ENCODE measurements at places on chromosomes 4 and X.

DNA sequence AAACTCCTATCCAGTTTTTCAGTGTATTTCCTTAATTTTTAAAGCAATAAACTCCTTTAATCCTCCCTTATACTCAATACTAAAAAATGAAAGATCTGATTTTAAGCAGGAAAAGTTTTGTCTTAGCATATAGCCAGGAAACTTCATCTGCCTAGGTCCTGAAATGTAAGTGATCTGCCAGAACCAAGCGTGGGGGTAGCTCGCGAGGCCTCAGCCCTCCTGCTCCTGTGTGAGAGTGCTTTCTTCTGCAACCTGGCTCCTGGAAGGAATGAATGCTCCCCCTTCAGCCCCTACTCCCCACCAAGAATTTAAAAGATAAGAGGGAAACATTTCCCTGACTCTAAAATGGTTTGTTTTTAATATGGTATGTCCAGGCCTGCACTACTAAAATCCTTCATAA lies 160.1 kb downstream of the CBR4 start:
- DNase-seq = no peak

GRCh38 chr4:9938933-9939332 lies 82.4 kb downstream of the SLC2A9 start:
- DNase-seq = no peak

DNA sequence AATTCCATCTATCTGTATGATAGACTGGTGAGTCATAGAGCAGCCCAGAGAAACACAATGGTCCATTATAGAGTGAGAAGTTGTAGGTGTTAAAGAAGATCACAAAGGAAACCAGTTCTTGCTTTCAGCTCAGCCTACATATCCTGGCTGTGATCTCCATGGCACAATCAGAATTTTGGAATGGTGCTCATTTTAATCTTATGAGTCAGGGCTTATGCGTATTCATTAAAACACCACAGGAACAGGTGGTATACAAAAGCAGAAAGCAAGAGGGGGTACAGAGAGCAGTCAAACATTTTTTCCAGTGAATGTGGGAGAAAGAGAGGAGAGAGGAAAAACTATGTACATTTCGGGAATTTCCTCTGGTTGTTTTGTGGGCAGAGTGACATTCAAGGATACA lies 126.9 kb downstream of the MFAP3L start:
- no peak for DNase-seq

DNA sequence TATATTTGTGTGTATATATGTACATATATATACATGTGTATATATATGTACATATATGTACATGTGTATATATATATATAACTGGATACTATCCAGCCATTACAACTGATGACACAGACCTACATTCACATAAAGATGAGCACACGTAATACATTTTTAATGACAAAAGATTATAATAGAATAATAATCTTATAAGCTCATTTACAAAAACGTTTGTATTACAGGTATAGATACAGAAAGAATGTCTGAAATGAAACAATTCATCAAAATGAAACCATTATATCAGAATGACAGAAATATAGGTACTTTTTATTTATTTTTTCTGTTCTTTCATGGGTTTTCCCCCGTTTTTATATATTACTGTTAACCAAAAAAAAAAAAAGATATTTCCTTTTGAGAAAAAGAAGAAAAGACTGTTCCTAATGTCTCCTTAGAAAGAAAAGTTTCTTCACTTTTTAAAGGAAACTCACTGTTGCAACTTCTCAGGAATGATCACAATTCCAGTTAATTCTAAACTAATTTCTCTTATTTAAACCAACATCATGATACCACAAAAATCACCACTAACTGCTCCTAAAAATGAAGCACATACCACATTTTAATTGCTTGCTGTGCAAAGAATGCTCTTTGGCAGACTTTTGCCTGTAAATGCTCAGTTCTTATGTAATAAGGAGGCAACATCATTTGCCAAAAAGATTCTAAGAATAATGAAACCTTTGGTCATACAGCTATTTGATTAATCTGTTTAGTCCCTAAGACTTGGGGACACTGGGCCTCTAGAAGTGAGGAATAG lies 18.9 kb downstream of the LEF1 start:
- no peak for DNase-seq

DNA sequence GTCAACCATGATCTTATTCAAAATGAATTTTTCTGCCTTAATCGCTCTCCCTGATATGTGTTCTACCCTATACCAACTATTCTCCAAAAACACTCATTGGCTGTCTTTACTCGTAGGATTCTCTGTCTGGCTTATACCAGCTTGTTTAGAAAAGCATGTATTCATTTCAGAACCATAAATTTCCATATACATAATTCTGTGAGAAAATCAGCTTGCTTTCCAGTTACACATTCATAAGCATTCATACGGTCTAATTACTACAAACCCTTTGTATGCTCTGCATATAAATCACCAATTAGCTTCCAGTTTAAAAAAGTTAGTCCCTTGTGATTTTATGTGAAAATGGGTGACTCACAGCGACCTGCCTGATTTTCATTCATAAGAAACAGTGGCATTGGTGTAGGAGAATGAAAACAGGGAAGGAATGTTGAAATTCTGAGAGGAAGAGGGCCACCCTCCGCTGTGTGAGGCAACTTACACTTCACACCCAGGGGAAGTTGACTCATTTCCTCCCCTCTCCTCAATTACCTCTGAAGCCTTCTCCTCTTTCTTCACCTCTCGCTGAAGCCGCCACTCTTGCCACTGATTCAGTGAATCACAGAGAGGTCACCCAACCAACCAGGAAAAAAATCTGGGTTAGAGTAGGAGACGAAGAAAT lies 63.3 kb downstream of the MEPE start:
- DNase-seq = no peak

DNA sequence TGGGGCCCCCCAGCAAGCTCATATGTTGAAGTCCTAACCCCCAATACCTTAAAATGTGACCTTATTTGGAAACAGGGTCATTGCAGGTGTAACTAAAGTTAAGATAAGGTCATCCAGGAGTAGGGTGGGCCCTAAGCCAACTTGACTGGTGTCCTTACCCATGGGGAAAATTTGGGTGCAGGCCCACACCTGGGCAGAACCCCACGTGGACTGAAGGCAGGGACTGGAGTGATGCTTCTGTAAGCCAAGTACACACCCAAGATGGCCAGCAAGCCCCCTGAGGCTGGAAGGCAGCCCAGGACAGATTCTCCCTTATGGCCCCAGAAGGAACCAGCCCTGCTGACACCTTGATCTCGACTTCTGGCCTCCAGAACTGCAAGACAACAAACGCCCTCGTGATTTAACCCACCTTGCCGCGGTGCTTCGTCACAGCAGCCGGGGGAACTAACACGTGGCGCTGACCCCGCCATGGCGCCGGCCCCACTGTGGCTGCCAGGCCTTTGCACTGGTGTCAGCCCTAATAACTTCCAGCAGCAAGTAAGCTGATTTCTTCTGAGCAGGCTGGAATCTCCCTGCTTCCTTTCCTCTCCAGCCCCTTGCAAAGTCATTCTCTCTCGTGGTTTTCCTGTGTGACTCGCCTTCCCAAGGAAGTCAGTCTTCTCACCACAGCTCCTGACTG lies 23.2 kb upstream of the MXD4 start:
- no peak for DNase-seq

DNA sequence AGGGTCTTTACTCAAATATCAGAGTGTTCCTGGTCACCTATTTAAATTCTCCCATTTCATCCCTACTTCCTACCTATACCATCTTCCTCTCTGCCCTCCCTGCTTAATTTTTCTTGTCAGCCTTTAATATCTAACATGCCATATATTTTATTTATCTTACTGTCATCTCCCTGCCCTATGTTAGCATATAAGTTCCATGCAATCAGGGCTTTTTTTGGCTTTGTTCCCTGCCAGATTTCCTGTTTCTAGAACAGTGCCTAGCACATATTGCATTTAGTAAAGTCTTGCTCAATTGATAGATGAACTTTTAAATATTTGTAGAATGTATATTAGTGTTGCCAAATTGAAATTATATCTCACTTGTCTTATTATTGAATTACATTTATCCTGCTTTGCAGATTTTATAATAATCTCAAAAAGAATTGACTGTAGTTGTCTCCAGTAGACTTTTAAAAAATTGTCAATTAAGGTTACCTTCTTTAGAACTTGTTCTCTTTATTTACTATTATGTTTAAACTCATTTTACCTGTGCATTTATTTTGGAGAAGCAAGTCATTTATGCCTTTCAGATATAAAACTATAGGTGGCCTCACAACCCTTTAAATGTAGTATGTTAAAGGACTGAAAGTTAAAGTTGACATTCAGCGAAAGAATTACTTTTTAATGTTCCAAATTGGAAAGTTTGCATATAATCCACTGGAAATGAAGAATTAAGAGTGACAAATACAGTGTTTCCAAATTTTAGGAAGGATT lies 108.2 kb upstream of the BMPR1B start:
- DNase-seq = no peak

DNA sequence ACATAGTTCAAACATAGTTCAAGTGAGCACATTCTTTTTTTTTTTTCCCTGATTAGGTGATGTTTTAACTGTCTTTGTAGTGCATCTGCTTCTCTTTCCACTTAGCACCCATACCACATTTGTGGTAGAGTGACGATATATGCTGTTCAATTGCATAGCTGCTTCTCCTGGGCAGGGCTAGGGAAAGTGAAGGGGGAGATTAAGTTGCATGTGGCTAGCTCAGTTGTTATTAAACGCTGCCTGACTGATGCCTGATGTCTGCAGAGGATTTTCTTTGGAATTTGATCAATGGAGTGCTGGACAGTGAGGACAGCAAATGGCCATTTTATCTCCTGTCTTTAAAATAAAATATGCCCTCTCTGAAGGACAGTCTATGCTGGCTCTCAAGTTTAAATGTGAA lies 63.7 kb downstream of the ANK2 start:
- no peak for DNase-seq

DNA sequence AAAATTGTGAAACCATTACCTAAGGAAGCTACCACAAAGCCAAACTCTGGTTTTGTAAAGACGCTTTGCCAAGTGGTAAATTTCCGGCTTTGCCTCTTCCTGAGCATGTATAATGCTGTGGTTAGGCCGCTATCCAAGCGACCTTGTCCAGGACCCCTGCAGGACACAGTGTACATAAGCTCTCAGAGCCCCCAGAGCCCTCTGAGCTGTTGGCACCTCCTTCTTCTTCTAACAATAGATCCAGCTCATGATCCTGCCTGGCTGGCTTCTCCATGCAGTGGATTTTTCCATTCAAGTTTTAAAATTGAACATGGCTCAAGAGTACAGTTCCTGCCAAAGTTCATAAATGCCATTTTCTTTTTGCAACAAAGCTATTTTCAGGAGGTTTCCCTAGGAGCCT lies 326.7 kb downstream of the MAPK10 start:
- DNase-seq = no peak

DNA sequence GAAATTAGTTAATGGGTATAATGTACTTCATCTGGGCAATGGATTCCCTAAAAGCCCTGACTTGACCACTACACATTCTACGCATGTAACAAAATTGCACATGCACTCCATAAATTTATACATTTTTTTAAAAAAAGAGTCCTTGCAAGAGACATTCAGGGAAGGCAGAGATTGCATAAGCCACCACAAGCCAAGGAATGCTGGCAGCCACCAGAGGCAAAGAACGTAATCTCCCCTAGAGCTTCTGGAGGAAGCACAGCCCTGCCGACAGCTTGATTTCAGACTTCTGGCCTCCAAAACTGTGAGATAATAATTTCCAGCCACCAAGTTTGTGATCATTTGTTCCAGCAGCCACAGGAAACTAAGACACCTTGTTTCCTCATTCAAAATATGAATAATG lies 185.6 kb upstream of the GALNT7 start:
- no peak for DNase-seq

- DNase-seq = no peak
Observed at GRCh38 chr4:145709843-145710242, 29.9 kb downstream of the C4orf51 start.

DNA sequence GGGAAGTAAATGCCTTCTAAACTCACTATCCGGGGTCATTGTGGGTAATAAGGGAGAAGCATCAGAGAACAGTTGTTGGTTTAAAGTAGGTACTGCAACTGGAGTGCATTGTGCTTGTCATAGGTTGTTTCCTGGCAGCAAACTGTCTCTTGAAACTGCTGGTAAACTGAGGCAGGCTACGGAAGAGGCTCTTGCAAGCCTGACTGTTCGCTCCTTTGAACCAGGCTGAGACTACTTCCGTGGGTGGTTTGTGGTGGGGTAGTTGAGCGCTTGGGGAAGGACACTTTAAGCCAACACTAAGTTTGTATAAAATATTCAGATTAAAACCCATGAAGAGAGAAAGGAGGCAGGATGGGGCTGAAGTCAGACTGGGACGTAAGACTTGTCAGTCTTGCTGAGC lies 45.2 kb upstream of the WDR1 start:
- DNase-seq = peak; percentile 9

- DNase-seq = no peak
Observed at GRCh38 chr4:17241835-17242234, 270.1 kb downstream of the QDPR start.

GRCh38 chr4:108224611-108225053 lies 55.9 kb upstream of the LEF1 start:
- no peak for DNase-seq

GRCh38 chr4:153229545-153229944 lies 25.3 kb downstream of the TRIM2 start:
- no peak for DNase-seq

Data from effector CD4-positive, alpha-beta T cell (primary cell).